ENCODE measurements at places on chromosomes 3 and 15. TPM values are rescaled to one million over a fixed set of nuclear protein-coding genes. Genes with fewer than 3 reads are reported as not detected.
A peak's percentile ranks its signal among the peaks of the same experiment; 100 is the strongest.

- no peak for DNase-seq
Measured at GRCh38 chr15:69299451-69299886, 757 bp downstream of the PAQR5 start.

GRCh38 chr15:64153480-64154367, 2.2 kb downstream of the SNX22 start:
- peak; percentile 83 for DNase-seq

- no peak for DNase-seq
Measured at GRCh38 chr3:125045965-125046364, 9.8 kb downstream of the HEG1 start.

- DNase-seq: no peak
Measured at GRCh38 chr15:98937413-98938104, 70.0 kb downstream of the PGPEP1L start.

DNA sequence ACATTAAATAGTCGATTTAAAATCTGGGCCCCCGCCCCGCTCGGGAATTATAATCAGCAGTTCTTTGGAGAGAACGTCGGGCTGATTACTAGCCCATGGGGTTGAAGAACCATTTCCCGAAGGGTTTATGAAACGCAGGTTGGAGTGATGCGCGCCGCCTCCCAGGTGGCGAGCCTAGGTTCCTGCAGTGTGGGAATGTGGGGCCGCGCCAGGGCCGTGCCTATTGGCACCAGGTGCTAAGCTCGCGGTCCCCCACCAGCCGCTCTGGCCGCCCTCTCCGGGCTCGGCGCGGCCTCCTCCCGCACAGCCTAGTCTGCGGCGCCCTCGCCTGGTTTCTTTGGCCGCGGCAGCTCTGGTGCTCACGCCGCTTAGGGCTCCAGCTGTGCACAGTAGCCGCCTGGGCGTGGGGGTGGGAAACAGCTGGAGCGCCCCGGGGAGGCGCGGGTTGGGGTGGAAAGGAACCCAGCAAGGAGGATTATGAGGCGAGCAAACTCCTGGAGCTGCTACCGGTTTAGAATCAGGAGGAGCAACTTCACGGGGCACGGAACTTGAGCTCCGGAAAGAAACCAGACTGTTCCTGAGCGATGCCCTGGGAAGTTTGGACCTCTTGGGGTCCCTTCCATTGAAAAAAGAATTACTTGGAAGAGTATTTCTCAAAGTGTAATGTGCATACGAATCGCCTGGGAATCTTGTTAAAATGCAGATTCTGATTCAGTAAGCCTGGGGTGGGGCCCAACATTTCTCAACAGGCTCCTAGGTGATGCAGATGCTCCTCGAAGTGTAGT, 5.6 kb upstream of the MECOM start:
- no peak for DNase-seq

- no peak for DNase-seq
Measured at GRCh38 chr3:26960382-26960781, 337.8 kb downstream of the LRRC3B start.

- DNase-seq: no peak
Measured at GRCh38 chr3:42376344-42376798, 34.0 kb downstream of the LYZL4 start.

DNA sequence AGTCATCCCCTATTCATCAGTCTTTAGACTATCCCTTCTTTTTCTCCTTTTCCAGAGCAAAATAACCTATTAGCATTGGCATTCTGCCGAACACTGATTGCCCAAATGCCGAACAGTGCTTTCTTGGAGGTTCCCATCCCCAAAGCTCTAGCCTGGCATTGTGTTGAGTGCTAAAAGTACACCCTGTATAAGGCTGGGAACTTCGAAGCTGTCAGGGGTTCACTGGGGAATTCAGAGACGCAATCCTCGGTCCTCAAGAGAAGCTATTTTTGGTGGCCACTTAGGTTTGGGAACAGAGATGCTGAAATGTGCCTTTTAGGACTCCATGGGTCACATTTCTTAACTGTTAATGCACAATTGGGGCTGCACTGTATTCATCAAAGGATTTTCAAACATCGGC, 8.4 kb downstream of the FRMD5 start:
- DNase-seq: no peak

DNA sequence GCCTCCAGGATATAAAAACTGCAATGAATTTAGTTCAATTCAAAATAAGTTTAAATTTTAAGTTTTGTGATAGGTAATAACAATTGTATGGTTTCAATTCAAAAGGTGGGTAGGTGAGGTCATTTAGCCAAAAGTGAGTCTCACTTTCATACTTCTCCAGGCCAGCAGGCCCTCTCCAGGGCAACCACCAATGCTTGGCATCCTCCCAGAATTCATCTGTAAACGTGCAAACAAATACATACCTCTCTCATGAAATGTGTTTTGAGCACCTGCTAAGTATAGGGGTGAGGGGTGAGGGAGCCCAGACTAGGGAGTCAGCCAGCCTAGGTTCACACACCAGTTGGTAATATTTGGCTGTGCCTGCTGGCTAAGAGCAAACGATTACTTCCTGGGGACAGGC, 22.0 kb upstream of the RBSN start:
- DNase-seq: no peak

- no peak for DNase-seq
Measured at GRCh38 chr3:133106169-133106568, 68.0 kb downstream of the TMEM108 start.

Gene ZNF80
- not detected for total RNA-seq

Gene PDIA3
- total RNA-seq: 139 TPM
